ENCODE measurements at places on chromosomes 7 and 10. TPM values are rescaled to one million over a fixed set of nuclear protein-coding genes. Genes with fewer than 3 reads are reported as not detected.

DNA sequence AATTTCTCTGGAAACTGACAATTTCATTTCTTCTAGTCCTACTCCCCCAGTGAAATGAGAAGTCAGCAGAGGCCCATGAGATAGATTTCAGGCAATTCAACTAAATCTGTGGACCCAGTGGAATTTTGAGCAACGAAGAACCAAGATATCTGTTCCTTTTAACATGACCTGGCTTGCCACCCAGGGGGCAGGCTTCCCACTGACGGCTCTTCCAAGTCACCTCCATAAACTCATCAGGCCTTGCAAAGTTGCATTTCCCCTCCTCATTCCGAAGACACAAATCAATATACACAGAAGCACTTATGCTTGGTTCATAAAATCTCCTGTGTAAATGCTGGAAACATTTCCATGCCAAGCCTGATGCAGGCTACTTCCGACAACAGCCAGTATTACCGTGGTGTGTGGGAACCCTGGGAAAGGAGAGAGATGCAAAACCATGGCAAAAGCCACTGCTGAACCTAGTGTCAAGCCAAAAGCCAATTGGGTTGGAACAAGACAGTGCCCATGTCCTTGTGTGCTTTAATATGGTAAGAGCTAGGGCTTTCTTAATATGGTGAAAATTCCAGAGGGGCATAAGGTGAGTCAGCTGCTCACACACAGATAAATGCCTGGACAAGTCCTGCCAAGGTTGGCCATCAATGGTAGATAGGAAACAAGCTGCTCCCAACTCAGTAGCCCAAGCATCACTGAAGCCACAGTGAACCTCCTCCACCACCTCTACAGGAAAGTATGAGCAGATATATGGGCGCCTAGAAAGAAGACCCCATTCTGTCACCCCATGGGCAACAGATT lies 1.6 kb downstream of the FRMD4A start:
- DNase-seq, result no peak

The MRLN gene
- not detected for total RNA-seq

The HTR7 gene
- total RNA-seq, result 0.10 TPM

GRCh38 chr10:33800986-33801385 lies 466.5 kb upstream of the NRP1 start:
- no peak for DNase-seq

DNA sequence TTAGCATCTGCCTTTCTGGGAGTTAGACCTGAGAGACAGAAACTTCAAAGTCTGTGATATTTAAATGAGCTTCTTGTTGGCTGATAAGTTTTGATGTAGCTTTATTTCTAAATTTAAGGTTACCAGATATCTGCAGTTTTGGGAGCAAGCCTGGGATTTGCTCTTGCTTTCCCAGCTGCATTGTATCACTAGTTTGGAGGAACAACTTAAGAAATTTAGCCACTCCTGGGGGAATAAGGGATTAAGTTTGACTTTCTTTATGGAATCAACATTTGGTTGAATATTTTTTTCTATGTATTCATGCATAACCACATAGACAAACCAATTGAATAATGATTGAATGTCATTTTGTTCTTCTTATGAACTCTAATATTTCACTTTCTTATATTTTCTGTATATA lies 178.6 kb downstream of the POLR1F start:
- DNase-seq, result no peak

- no peak for DNase-seq
These were observed 78.0 kb downstream of the ABCC2 start for GRCh38 chr10:99860466-99860865.

- no peak for DNase-seq
These were observed 20.8 kb downstream of the LAT2 start for GRCh38 chr7:74230446-74231231.

- DNase-seq, result no peak
These were observed 13.9 kb downstream of the ARHGAP19 start for GRCh38 chr10:97278491-97278989.

GRCh38 chr10:96124230-96125141 lies 5.6 kb upstream of the ZNF518A start:
- no peak for DNase-seq

All from heart right ventricle (tissue), 16 donors.